ENCODE measurements at places on chromosomes 12 and 14.

GRCh38 chr12:105861227-105861626 is 277.5 kb downstream of the NUAK1 start:
- no peak for DNase-seq

DNA sequence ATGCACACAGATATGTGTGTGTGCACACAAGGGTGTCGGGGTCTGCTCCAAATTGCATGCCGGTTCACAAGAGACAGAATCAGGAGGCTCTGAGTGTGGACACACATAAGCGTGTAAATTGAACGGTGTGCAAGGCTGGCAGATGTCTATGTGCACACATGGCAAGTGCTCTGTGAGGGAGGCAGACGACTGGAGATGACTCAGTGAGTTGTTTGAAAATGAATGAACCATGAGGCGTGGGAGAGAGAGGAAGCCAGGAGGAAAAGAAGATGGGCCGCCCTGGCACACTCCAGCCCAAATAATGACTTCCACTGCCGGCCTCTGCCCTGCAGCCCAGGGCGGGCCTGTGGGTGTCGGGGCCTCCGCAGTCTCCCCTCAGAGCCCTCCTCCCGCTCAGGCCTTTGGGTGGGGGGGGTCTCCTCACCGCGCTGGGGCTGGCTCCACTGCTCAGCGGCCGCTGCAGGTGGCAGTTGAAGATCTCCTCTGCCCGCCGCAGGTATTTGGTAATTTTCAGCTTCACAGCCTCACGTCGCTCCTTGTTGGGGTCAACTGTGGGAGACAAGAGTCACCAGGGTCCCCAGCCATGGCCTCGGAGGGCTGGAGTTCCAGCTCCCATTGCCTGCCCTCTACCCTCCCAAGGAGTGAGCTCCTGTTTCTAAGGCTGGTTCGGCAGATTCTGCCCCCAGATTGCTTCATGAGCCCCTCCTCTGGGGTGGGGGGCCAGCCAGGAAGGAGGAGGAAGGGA is 3.5 kb downstream of the RPS6KL1 start:
- no peak for DNase-seq

DNA sequence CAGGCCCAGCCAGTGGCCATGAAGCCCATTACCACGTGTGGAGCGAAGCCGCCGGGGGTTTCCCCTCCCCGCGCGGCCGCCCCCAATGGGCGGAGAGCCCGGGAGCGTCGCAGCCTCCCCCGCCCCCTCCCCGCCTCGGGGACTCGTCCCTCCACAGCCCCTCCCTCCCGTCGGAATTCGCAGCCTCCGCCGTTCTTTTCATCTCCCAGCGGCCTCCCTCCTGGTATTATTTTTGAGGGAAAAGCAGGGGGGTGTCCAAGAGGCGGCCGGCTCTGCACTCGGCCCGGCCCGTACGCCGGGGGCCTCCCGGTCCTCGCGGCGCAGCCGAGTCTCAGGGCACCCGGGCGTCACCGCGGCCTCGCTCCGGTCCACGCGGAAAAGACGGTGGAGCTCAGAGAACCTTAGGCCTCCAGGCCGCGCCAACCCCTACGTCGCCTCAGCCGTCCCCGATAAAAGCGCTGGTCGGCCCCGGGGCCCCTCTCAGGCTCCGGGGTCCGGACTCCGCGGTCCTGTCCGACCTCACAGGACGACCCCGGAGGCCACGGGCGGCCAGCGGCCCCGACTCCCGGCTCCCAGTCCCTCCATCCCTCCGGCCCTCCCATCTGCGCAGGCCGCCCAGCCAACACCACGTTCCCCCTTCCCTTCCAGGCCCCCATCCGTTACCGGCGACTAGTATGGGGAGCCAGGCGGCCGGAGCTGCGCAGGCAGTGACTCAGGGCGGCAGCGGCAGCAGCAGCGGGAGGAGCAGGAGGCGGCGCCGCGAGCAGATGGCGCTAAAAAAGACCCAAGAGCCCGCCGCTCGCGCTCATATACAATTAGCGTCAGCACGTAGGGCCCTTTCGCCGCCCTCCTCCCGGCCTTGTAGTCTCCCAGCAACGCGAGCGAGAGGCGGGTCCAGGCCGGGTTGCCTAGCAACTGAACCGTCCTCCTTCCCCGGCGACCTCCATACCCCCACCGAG is at the start of gene NAP1L1:
NAP1L1 (minus strand) TSS at position 782 of the 959 bp plus-strand sequence. CDS start 10,466 bp downstream, outside the sequence.
- peak; percentile 93 for DNase-seq

- no peak for DNase-seq
These were observed 395.0 kb downstream of the ZFP36L1 start for GRCh38 chr14:68397822-68398221.

DNA sequence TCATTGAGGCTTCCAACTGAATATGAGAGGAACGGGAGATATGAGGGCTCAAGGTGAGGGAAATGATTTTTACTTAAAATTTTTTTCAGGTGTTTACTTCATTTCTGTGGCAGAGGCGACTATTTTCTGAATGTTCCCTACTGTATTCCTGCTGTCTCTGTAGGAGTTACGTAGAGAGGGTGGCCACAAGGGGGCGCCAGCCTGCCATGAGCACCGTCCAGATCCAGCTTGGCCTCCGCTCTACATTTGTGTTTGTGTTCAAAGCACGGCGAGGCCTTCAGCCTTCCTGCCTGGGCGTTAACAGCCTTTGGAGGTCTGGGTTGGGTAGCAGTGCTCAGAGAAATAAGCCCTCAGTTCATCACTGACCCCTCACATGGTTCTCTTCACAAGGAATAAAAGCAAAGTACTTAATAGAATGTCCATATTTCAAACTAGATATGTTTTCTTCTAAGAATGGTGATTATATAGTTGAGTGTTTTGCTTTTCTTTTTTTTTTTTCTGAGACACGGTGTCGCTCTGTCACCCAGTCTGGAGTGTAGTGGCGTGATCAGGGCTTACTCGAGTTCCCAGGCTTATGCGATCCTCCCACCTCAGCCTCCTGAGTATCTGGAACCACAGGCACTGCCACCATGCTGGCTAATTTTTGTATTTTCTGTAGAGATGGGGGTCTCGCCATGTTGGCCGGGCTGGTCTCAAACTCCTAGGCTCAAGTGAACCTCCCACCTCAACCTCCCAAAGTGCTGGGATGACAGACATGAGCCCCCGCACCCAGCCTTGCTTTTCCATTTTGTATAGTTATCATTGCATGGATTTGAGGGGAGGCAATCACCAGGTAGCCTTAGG is 22.3 kb downstream of the CKB start:
- peak; percentile 43 for DNase-seq

GRCh38 chr12:50057896-50058670 is 687 bp downstream of the ASIC1 start:
- no peak for DNase-seq

DNA sequence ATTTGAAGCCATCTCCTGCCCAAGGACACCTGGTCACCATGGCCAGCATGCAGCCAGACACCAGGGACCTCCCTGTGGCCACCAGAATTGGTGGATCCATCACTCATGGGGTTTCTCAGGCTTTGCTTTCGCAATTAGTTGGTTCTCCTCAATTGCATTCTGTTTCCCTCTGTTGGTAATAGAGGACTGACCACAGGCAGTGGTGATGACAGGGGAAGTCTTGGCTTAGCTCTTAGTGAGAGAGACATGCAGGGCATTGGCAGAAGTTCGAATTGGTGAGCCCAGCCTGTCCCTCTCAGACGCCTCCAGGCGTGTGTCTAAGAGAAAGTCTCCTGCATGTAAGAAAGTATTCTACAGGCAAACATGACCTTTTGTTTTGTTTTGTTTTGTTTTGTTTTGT is 21.3 kb downstream of the HCAR2 start:
- peak; percentile 29 for DNase-seq

DNA sequence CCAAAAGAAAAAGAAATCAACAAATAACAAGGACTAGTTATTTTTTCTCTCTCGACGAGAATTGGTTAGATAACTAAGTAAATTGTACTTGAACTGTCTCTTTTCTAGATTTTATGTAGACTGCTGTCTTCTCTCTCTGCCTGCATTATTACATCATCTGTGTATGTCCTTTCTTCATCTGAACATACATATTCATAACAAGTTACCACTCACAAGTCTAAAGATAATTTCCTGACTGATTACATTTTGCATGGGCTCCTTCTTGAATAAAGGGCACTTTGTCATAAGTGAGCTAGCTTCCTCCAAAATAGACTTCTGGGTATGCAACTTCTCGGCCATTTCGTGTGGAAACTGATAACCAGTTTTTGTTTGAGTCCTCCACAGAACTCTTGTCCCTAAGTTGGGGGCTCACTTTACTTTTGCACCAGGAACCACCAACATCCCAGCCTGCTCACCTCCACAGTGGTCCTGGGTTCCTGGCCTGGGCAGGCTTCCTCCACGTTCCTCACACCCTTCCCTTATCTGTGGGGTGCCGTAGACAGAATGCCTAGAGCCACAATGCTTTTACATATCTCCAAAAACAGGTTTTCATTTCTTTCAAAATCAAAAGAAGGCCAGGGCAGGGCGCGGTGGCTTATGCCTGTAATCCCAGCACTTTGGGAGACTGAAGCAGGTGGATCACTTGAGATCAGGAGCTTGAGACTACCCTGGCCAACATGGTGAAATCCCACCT is 6.2 kb upstream of the DDX47 start:
- DNase-seq, result no peak

GRCh38 chr14:74018174-74018585 is 908 bp downstream of the ENTPD5 start:
- peak; percentile 32 for DNase-seq

DNA sequence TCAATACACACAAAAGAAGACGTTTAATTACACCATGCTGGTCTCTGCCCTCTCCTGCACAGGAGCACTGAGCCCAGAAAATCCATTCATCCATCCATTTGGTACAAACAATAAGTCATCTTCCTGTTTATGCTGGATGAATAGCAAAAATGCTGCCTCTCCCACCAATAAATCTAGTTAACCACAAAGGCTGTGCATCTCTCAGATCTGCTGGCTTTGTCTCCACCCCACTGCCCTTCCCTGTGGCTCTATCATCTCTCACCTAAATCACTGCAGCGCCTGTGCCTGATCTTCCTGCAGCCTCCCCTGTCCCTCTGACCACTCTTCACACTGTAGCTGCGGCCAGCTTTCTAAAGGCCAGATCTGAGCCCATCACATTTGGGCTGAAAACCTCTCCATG is 72.9 kb upstream of the DDX11 start:
- no peak for DNase-seq

- no peak for DNase-seq
These were observed 234.1 kb upstream of the PLXNC1 start for GRCh38 chr12:93914281-93914680.

DNA sequence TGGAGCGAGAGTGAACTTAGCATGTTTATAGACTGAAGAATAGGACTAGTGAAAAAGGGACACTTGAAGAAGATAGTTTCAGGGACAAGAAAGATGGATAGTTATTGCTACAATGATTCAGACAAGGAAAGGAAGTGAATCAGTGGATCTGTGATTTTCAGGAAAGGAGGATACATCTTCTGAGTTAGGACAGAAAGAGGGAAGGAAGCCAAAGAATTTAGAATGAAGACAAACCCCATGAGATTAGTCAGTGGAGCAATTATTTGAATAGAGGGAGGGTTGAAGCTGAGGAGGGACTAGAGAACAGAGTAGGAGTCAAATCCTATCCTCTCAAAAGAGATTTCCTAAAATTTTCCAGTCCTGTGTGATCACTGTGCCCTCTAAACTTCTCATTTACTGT is 282.7 kb downstream of the AKAP6 start:
- peak; percentile 62 for DNase-seq

DNA sequence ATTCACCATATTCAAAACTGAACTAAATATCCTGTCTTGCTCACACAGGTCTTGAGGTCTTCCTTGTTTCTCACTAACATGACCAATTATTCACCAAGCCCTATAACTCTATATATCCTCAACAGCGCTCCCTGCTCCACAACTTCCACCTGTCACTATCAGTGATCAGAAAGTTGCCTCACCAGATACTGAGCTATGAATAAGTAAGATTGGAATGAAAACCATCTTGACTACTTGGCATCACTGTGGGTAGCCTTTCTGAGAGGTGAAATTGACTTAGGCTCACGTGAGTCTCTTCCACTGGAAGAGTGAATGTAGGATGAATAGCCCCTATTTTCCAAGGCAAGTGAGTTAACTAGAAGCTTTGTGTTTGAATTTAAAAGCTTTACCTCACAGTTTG is 167.1 kb downstream of the PIK3C2G start:
- DNase-seq, result no peak

DNA sequence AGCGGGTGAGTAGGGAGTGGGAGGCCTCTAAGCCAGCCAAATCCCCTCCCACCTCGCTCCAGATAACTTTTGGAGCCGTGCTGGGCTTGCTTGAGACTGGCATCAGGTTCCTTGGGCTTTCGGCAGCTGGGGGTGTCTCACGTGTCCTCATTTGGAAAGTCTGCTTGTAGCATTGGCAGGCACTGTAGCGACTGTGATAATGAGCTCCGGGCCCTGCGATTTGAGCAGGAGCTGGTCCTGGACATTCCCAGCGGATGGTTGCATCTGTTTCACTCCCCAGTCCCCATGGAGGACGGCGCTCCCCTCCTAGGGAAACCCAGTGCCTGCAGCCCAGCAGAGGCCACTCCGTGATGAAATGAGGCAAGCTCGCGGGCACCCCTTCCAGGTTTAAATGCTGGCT is 49.4 kb downstream of the DGLUCY start:
- no peak for DNase-seq

- no peak for DNase-seq
These were observed 1.6 kb downstream of the INSM2 start for GRCh38 chr14:35535483-35536112.

DNA sequence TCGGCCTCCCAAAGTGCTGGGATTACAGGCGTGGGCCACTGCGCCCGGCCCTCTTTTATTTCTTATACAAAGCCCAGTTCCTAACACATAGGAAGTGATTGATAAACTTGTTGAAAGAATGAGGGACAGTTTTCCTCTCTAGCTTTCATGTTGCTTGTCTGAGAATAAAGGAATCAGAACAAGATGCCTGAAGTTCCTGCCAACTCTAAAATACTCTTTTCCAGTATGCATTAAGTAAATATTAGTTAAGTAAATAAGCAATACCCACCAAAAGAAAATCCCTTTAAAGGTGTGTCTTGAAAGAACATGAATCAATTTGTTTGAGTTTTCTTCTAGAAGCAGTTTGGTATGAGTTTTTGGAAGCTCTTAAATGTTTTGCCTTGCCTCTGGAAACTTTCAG is 24.4 kb upstream of the CD27 start:
- DNase-seq, result no peak

GRCh38 chr14:79660053-79660939 is 551.0 kb downstream of the DIO2 start:
- DNase-seq, result no peak

GRCh38 chr12:91388573-91388972 is 206.0 kb upstream of the DCN start:
- no peak for DNase-seq

- DNase-seq, result no peak
These were observed 277.4 kb upstream of the SOX5 start for GRCh38 chr12:24226745-24227350.

GRCh38 chr14:89779707-89780106 is 174.8 kb downstream of the EFCAB11 start:
- no peak for DNase-seq

- no peak for DNase-seq
These were observed 1814.2 kb upstream of the SEL1L start for GRCh38 chr14:83347874-83348273.

GRCh38 chr12:100842156-100842555 is 47.6 kb downstream of the ANO4 start:
- no peak for DNase-seq

GRCh38 chr14:52061390-52061789 is 7.5 kb downstream of the NID2 start:
- DNase-seq, result no peak

GRCh38 chr14:81033698-81034240 is 78.3 kb downstream of the TSHR start:
- no peak for DNase-seq

GRCh38 chr12:31714406-31715271 is 14.2 kb downstream of the AMN1 start:
- DNase-seq, result no peak

GRCh38 chr12:28857369-28857768 is 291.7 kb upstream of the FAR2 start:
- DNase-seq, result no peak
